Dermis microvascular lymphatic vessel endothelial cell (primary cell): ENCODE measurements at places on chromosomes 1 and 21.
A peak's percentile ranks its signal among the peaks of the same experiment; 100 is the strongest.

DNA sequence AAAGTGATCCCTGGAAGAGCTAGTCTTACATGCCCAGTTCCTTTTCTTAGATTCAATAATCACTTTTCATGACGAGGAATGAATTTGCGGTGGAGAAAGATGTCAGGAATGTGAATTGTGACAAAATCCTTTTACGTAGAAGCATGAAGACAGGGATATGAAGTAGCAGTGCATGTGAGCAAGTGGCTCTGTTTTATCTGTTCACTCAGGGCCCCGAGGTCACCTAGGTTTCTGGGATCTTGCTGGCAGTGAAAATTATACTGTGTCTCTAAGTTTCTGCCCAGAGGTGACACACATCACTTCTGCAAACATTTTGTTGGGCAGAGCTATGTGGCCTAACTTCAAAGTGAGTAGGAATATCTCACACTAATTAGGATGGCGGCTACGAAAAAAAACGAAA is 79.3 kb downstream of the USP25 start:
- DNase-seq = no peak

- DNase-seq = no peak
Observed at GRCh38 chr1:36523850-36524249, 41.1 kb upstream of the CSF3R start.

GRCh38 chr1:210618369-210618768 is 289.7 kb downstream of the HHAT start:
- no peak for DNase-seq

DNA sequence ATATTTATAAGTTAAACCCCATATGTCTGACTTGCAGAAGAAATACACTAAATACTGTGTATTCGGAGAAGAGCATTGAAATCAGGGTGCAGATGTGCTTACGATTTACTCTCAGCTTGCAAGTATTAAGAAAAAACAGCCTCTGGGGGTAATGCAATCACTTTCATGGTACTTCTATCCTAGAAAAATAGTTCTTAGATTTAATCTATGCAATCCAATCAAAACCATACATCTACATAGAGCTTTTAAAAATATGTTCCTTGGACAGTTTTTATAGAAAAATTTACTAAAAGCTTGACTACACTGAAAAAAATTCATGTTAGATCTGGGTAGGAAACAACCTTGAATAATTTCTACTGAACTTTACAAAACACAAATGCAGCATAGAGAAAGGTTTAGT is 890.3 kb upstream of the ADGRL2 start:
- DNase-seq = no peak

DNA sequence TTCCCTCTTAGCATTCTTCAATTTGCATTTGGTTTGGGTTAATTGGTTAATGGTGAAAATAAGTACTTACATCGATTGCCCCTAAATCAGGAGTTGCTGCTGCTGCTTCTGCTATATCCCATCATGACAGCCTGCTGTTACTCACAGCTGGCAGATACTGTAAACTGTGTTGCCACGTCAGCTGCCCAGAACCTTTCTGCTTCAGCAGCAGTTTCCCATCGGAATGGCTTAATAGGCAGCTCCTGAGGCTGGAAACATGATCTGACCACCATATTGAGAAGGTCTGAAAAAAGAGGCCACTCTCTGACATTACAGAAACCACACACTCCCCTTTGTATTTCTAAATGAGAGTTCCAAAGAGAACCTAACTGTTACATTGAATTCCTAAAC is 14.3 kb upstream of the SEC16B start:
- DNase-seq = peak; percentile 17

- DNase-seq = no peak
Observed at GRCh38 chr1:235939480-235939775, 72.7 kb upstream of the LYST start.

- no peak for DNase-seq
Observed at GRCh38 chr1:24096009-24096738, 15.8 kb downstream of the MYOM3 start.

DNA sequence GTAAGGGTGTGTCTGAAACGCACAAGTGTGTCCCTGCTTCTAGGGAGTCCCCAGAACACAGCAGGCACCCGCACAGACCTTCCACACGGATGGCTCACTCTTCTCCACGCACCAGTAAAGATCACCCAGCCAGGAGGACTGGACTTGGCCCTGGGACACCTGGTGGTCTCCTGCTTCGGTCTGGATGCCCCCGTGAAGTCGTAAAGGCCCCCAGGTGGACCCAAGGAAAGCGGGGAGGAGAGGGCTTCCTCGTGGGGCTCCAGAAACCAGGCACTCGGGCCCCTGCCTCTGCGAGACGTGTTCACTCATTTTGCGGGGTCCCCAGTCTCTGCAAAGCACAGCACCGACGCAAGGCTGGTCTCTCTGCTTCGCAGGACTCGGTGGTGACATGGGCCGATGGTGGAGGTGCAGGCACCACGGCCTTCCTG is 20.2 kb upstream of the COL6A2 start:
- no peak for DNase-seq

- no peak for DNase-seq
Observed at GRCh38 chr1:53642215-53642555, 96.8 kb downstream of the GLIS1 start.

DNA sequence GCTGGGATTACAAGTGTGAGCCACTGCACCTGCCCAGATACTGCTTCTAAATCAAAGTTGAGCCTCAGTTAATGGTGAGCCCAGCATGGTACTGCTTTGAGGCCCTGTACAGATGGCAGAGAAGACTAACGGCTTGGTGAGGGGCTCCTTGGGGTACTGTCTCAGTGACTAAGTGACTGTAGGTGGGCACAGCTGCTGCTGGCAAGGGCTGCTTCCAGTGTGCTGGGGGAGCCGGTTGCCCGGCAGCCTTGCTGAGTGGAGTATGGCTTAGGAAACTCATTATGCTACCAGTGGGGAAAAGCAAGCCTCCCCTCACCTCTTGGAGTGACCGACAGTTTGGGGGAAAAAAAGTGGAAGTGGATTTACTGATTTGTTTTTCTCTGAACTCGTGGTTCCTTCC is 23.6 kb upstream of the ARHGEF10L start:
- DNase-seq = no peak

DNA sequence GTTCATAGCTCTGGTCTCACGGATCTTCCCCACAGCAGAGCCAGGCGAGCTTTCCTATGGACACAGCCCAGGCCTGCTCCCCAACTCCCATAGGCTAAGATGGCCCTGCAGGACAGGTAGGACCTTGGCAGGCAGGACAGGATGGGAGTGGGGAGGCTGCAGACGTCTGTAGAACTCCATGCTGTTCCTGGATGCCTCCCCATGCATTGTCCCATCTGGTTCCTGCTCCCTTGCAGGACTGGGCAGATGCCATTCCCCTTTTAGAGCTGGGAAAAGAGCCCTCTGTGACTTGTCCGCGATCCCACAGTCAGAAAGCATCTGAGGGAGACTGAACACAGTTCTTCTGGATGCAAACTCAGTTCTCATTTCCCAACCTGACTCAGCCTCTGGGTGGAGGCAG is 71.9 kb upstream of the ATP5PO start:
- DNase-seq = no peak

GRCh38 chr21:35819134-35819533 is 241.2 kb downstream of the SETD4 start:
- no peak for DNase-seq

DNA sequence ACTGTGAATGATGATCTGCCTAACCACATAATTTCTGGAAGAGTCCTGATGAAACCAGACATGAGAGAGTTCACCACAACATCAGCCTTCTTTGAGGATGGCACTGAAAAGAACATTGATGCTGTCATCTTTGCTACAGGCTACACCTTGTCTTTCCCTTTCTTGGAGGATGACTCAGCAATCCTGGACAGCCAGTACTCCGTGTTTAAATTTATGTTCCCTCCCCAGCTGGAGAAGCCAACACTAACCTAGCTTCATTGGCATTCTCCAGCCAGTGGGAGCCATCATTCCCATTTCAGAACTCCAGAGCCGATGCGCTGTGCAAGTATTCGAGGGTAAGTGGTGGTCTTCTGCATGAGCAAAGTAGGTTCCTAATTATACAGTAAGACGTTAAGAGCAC is 164.1 kb upstream of the POGK start:
- DNase-seq = no peak

- no peak for DNase-seq
Observed at GRCh38 chr1:212754193-212754592, 37.4 kb downstream of the NSL1 start.

- DNase-seq = no peak
Observed at GRCh38 chr1:186461014-186461413, at the start of gene PDC. Gene PDC (minus strand): TSS chr1:186461114. CDS start chr1:186449459, 11,655 bp downstream.

GRCh38 chr1:23727362-23727811 is 15.9 kb upstream of the ELOA start:
- no peak for DNase-seq

DNA sequence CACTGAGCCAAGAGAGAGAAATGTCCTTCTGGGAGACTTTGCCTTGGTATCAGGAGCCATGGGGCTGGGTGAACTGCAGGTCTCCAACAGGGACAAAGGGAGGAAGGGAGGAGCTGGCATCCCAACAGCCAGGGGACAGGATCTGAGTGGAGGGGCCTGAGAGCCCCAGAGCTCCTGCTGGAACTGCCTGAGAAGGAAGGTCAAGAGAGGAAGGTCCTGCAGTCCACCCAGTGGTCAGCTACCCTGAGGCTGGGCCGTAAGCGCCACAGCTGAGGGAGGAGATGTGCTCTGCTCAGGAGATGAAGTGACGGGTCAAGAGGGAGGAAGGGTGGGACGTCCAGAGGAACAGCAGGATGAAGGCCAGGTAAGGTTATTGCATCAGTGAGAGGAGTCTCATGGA is 7.5 kb upstream of the CLEC20A start:
- DNase-seq = no peak

GRCh38 chr1:112527266-112528010 is 18.7 kb downstream of the WNT2B start:
- no peak for DNase-seq

DNA sequence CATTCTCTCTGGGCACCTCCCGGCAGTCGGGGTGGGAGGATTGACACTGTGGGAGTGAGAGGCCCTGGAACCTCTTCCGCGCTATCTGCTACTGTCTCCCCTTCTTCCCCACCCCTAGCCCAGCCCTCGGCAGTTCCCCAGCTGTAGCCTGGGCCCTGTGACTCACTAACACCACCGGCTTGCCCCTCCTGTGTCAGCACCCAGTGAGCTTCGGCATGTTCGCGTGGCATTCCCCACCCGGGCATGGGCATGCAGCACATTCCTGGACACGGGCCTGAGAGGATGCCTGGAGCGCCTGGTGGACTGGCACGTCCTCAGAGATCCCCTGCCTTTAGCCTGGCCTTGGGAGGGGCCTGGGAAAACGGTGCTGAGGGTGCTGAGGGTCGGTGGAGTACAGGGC is 1.3 kb downstream of the CDK18 start:
- DNase-seq = no peak

GRCh38 chr21:35236090-35236489 is 187.0 kb upstream of the RUNX1 start:
- no peak for DNase-seq

- DNase-seq = peak; percentile 29
Observed at GRCh38 chr1:226723657-226724532, 15.2 kb downstream of the ITPKB start.

DNA sequence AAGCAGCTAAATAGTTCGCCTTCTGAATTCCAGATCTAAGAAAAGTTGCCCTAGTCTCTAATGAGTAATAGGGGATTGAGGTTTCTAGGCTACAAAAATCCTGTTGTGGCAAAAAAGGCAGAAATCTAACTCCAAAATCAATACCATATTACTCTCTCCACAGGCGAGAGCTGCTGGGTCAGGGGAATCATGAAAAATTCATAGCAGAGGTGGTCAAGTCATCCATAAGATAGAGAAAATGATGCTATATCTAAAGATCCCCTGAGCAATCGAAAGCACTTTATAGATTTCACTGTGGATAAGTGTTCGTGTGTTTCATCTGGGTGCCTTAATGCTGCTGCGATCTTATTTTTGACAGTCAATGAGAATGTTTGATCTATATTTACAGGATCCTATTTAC is 417.7 kb downstream of the AGBL4 start:
- no peak for DNase-seq

- peak; percentile 29 for DNase-seq
Observed at GRCh38 chr1:107135463-107135862, 5.4 kb upstream of the NTNG1 start.

GRCh38 chr1:58006421-58007046 is 540.0 kb downstream of the OMA1 start:
- no peak for DNase-seq

DNA sequence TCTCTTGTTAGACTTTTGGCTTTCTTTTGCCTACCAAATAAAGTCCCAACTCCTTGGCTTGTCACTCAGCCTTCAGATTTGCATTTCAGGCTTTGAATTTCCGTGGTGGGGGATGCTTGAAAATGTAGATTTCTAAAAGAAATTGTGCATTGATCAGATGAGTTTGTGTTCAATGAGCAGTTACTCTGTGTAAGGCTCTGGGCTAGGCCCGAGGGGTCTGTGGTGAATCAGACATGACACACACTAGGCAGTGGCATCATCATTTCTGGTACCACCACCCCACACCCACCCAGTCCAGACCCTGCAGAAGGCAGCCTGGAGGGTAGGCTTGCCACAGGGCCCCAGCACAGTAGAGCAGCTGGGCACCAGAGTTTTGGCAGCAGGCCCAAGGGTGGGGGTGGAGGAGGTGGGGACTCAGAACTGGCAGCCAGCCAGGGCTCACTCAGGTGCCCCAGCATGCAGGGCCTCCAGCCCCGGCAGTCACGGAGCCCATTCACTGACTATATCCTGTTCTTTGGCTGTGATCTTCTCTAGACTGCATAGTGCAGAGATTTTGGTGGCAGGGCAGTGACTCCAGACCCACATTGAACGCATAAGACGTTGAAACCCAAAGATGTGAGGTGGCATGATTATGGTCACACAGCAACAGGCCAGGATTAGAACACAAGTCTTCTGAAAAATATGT is 97.2 kb upstream of the ARTN start:
- no peak for DNase-seq
